ENCODE measurements at places on chromosomes 12 and 14.

DNA sequence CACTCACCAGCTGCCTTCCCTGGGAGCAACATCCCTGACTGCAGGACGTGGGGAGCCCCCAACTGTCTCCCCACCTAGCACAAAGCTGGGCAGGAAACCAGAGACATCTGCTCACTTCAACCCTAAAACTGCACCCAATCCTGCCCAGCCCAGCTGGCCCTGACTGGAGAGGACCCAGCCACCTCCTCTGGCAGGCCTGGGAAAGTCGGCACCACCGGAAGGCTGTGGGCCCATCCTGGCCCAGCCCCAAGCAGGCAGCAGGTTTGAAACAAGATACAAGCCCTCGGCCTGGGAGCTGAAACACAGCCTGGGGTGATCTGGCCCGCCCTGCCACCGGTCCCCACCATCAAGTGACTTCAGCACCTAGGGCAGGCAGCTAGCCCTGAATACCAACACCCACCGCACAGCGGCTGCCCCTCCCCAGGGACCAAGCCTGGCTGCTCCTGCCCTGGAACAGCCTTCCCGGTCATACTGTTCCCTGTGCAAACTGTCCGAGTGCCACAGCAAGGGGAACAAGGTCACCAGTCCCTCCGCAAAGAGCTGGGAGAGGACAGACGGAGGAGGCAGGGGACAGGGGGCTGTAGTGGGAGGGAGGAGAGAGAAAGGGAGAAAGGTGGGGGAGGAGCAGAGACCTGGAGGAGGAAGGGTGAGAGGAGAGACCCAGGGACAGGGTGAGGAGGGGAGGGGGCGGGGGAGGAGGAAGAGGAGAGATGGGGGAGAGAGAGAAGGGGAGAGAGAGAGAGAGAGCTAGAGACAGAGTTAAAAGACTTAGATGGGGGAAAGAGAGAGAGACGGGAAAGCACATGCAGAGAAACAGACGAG is 115.7 kb downstream of the RFLNA start:
- no peak for DNase-seq

- DNase-seq: peak; percentile 23
These were observed 234.0 kb downstream of the SPTSSA start for GRCh38 chr14:34227834-34228649.

- no peak for DNase-seq
These were observed 1662.2 kb upstream of the FLRT2 start for GRCh38 chr14:83867566-83868225.

DNA sequence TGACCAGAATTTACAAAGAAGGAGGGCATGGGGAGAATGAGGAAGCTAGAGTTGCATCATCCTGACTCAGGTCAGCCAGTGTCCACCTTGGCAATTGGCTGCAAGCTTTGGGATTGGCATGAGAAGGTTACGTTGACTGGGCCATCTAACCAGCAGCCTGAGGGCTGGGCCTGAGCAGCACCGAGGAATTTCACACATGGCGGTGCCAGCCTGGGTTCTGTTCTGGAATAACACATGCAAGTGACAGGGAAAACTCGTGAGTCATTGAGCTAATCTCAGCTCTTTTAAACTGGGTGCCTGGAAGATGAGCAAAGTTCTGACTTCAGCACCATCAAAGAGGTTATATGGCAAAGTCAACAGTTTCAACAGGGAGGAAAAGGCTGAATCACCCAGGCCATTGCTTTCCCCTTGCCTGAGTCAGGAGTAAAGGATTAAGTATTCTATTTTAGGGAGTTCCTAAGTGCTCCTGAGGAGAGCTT is 543.2 kb upstream of the TBX3 start:
- no peak for DNase-seq

DNA sequence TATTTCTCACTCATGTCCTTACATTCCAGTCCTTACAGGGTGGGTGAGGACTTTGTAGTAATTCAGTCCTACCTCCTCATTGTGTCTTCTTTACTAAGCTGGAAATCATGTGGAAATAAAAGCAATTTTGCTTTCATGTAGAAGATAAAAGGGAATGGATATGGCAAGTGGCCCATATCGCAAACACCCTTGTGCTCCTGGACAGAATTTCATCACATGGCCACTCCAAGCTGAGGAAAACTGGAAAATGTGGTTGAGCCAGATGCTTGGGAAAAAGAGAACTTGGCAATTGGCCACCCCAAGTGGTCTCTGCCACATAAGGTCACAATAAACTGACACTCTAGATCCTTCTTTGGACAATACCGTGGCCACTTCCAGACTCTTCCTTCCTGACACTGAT is 64.2 kb upstream of the IFNG-AS1 start:
- DNase-seq: no peak

- no peak for DNase-seq
These were observed 28.7 kb downstream of the NELL2 start for GRCh38 chr12:44847403-44847802.

- peak; percentile 89 for DNase-seq
These were observed 51.4 kb downstream of the VCPKMT start for GRCh38 chr14:50064993-50065392.

- no peak for DNase-seq
These were observed 734 bp downstream of the FIGNL2 start for GRCh38 chr12:51847643-51848325.

GRCh38 chr14:99537399-99537798 is 56.2 kb downstream of the CCNK start:
- DNase-seq: no peak

DNA sequence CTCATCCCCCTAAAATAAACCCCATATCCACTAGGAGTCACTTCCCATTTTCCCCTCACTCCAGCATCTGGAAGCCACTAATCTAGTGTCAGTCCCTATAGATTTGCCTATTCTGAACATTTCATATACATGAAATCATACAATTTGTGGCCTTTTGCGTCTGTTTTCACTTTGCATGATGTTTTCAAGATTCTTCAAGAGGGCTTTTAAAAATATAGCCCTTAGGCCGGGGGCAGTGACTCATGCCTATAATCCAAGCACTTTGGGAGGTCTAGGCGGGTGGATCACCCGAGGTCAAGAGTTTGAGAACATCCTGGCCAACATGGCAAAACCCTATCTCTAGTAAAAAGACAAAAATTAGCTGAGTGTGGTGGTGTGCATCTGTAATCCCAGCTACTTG is 104.7 kb downstream of the VEZT start:
- DNase-seq: no peak

GRCh38 chr14:24845851-24846250 is 204.1 kb downstream of the STXBP6 start:
- DNase-seq: no peak

DNA sequence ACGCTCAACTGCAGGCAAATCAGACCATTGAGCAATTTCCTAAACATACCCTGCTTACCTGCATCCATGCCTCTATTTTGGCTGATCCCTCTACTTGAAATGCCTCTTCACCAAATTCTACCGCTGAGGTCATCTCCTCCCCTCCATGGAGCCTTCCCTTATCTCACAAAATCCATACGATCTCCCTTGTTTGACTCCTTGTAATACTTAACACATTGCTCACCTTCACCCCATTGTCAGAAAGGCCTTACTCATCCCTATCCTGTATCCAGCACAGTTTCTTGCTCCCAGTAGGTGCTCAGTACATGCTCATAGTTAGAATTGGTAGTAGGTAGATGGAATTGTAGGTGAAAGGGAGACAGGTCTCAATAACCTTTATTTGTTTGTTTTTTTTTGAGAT is 5.4 kb downstream of the DDN start:
- no peak for DNase-seq

DNA sequence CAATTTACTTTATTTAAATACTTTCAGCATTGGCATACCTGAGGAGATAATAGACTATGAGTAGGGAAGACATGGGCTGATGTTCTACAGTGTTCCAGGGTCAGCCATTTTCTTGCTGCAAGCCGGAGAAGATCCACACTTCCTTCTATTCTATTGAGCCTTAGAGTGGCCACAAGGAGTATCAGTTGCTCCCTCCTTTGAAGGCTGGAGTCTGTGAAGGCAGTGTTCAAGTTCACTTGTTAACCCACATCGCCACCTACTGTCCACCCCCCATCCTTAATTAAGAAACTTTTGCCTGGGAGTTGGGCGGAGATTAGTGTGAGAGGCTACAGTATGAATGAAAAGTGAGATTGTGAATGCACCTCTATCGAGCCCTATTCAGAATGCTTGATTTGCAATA is 666.6 kb downstream of the NRXN3 start:
- peak; percentile 67 for DNase-seq

GRCh38 chr14:84234281-84234680 is 1295.7 kb upstream of the FLRT2 start:
- no peak for DNase-seq

DNA sequence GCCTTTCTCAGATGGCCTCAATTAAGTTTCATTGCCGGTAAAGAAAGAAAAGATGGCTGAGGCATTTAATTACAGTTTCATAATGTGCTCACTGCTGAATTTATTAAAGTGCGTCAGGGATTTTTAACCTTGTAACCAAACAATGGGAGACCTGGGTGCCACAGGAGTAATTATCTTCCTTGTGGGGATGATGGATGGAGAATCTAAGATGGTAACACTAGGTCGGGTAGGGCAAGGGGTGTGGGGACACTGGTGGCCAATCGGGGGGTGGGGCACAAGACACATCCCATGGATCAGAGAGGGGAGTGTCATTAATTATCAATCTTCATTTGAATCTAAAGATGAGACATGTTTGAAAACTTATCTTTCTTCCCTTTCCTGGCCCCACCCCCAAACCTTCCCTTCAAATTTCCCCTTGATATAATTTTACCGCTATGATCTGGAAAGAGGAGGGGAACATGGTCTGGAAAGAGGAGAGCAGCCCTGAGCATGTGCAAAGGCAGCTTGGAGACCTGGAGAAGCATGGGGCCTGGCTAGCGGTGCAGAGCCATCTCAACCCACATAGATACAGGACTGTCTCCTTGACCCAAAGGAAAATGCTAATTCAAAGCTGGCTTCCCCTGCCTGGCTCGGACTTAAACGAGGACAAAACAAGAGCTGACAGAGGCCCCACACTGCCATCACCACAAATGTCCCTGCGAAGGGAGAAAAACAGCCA is 231.3 kb upstream of the NOS1 start:
- no peak for DNase-seq

- DNase-seq: no peak
These were observed 28.3 kb downstream of the GALNT9 start for GRCh38 chr12:132300789-132301722.

- no peak for DNase-seq
These were observed 18.0 kb downstream of the LRTM2 start for GRCh38 chr12:1838205-1838993.

DNA sequence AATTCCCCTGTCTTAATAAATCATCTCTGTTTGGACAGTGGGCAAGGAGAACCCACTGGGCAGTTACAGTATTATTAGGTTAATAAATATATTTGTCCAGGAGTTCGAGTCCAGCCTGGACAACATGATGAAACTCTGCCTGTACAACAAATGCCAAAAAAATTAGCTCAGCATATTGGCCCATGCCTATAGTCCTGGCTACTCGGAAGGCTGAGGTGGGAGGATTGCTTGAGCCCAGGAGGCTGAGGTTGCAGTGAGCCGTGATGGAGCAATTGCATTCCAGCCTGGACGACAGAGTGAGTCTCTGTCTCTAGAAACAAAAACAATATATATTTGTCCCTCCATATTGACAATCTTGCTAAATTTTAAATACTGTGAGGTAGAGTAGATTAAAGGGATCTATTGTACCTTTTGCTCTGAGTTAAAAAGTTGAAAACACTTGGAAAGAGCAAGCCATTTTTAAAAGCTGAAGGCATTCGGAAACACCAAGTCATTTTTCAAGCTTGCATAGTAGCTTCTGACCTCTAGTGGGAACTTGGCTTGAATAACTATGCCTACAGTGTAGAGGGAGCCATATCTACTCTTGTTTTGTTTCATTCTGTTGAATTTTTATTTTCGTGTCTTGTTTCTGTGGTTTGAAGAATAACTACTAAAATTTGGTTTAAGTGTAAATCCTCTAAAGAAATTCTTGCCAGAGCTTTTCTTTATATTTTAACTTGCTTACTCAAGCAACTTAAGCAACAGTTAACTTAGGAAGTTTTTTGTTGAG is 14.6 kb upstream of the EEA1 start:
- DNase-seq: peak; percentile 49

DNA sequence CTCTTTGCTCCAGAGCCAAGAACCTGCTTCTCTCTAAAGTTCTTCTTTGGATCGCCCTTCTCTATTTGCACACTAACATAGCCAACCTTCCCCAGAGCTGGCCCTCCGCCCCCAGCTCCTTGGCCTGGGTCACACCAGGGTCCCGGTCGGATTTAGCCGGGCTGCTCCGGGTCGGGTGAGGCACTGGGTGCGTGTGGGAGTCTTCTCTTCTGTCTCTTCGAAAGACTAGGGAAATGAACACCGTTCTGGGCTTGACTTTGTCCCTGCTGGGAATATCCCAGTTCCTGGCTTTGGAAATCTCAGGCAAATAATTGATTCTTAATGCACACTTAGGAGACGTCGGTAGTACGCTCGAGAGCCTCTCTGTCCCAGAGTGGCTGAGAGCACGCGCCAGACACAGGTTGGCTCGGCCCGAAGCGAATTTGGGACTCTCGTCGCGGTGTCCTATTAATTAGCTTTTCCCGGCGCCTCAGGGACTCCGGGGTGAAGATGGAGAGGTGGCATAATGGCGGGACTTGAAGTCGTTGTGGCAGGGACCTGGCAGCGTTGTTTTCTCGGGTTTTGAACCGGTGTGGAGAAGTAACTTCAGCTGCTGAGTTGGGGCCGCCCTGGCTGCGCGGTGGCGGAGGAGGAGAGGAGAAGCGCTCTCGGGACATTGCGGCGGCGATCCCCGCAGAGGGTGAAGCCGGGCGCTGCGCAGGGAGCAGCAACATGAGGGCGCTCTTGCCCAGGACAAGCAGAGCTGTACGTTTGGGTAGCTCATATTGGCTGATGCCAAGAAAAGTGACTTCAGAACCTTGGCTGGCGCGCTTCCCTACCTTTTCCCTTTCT is 7.5 kb downstream of the FOXG1 start:
- DNase-seq: no peak

DNA sequence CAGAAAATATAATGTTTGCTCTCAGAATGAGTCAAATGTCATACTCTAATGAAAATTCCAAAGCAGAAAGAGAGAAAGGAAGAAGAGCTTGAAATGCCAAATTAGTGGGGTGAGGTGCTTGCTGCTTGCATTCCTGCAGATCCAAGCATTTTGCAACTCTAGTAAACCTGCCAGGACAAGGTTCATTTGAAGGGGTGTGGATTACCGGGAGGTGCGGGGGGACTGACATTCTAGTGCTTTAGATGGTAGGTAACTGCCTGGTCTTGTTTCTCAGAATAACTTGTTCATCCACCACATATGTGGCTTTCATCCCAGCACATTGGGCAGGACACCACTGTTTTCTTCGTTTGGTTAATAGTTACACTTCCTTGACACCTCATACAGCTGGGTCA is 144.4 kb downstream of the AKAP6 start:
- DNase-seq: no peak

GRCh38 chr14:57833323-57833722 is 32.6 kb downstream of the SLC35F4 start:
- DNase-seq: no peak

- DNase-seq: peak; percentile 39
These were observed 417 bp downstream of the GLS2 start for GRCh38 chr12:56487448-56488040.

- no peak for DNase-seq
These were observed 29.8 kb downstream of the MED21 start for GRCh38 chr12:27052176-27052575.

- peak; percentile 98 for DNase-seq
These were observed 1.7 kb upstream of the SELPLG start for GRCh38 chr12:108635201-108635996.
